ENCODE measurements at places on chromosomes 7 and 10.

DNA sequence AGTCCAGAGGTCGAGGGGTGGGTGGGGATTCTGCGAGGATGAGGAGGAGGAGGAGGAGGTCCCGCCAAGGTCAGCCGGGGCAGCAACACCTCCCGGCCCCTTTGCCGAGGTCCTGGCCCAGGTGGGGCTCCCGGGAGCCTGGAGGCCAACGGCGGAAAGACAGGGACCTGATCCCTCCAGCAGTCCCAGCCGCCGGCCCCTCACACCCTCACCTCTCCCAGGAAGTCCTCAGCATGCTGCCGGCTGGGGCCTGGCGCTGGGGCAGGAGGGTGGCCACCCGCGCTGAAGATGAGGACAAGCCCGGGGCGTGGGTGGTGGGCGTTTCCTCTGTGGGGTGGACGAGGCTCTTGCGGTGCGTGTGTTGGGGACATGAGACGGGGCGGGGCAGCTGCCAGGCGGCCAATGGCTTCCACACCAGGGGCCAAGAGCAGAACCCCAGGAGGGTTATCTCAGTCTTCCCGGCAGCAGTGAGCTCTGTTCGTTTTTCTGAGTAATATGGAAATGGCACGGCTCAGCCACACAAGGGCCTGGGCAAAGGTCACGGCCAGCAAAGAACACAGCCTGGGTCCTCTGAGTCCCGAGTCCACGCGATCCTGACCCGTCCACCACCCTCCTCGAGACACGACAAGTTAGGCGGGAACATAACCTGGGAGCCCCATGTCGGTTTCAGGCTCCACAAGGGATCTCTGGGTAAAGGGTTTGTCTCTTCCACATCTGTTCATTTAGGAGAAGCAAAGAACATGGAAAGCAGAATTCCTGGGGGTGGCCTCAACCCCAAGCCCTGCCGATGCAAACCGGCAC is 82.9 kb upstream of the PDGFA start:
- DNase-seq, result no peak

DNA sequence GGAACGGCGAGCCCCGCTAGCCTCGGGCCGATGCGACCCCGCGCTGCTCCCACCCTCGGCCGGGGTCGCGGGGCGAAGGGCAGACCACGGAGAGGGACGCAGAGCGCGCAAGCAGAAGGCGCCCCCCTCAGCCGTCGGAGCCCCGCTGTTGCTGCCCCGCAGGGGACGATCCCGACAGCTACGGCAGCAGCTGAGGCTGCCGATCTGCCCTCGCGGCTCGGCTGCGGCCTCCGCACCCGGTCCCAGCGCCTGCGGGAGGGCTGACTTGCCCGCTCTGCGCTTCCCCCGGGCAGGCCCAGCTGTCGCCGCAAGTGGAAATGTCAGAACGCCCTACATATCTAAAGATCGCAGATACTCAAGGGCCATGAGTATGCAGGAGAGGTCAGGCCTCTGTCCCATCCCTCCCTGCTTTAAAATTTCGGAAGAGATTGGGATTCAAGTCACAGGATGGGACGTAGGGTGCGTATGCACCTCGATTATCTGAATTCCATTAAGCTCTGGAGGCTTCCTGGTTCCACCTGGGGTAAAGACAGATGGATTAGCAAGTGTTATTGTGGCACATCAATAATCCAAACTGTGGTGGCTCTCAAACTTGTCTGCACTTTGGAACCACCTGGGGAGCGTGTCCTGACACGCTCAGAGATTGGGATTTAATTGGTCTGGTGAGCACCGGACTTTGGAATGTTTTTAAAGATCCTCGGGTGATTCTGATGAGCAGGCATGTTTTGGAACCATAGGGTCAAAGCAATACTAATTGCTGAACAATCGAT is at the start of gene CRPPA:
Gene CRPPA (minus strand): TSS at position 206 of the 770 bp plus-strand sequence. CDS start 216 bp downstream, outside the sequence.
- peak; percentile 36 for DNase-seq

DNA sequence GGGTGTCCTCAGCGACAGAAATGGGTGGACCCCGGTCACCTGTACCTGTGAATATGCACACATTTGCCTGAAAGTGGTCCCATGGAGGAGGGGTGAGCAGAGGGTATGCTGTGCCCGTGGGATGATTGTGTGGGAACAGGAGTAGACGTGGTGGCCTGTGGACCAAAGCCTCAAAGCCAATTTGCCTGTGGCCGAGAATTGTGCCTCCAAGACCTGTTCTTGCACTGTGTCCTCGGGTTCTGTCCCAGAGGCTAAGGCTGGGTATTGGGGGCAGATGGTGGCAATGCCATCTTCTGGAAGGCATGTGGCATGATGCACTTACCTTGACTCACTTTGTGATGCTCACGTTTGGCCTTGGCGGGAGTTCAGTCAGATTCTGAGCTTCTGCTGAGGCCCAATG is 351.0 kb downstream of the TCERG1L start:
- no peak for DNase-seq

- DNase-seq, result peak; percentile 61
Observed at GRCh38 chr7:34057956-34058355, 152.6 kb downstream of the BMPER start.

DNA sequence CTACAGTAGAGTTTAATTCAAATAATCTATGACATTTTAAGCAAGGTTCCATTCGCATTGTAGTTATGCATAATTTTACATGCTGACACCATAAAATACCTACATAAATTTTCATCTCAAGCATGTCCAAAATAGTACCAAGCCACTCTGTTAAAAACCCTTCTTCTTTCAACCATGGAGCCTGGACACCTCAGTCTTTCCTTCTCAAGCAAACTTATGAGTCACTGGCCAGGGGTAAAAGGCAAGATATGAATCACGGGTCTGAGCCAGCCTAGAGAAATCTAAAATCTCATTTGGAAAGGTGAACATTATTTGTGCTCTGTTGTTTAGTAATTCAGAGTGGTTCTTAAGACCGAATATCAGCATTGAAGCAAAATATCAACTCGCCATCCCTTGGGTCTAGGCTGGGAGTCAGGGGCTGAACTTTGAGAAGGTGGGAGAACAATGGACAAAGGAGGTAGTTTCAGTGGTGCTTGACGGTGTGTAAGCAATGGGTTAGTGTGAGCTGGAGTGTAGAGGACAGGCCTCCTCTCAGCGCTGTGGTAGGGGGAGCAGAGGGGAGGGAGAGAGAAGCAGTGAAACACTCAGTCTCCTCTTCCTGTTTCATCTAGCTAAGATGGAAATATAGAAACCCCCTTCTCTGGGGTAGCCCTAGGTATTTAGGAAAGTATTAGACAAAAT is 19.1 kb upstream of the GPAM start:
- DNase-seq, result peak; percentile 37

DNA sequence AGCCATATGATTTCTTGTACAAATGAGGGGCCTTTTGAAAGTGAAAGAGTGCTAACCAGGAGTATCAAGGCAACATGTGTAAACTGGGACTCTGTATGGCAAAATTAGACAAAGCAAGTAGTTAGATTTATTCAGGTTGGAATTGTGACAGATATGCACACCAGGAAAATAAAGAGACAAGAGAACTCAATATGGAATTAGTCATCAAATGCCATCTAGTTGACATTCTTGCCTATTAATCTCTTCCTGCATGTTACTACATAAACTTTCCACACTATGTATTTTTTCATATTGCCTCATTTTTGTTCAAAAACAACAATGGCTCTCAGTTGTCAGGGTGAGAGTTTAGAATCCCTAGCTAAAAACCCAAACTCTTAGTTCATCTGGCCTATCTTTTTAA is 799.0 kb downstream of the NRG3 start:
- DNase-seq, result peak; percentile 29

GRCh38 chr10:69844698-69845097 is 43.0 kb downstream of the COL13A1 start:
- DNase-seq, result no peak

- DNase-seq, result no peak
Observed at GRCh38 chr7:12572941-12573575, 2.5 kb downstream of the SCIN start.

DNA sequence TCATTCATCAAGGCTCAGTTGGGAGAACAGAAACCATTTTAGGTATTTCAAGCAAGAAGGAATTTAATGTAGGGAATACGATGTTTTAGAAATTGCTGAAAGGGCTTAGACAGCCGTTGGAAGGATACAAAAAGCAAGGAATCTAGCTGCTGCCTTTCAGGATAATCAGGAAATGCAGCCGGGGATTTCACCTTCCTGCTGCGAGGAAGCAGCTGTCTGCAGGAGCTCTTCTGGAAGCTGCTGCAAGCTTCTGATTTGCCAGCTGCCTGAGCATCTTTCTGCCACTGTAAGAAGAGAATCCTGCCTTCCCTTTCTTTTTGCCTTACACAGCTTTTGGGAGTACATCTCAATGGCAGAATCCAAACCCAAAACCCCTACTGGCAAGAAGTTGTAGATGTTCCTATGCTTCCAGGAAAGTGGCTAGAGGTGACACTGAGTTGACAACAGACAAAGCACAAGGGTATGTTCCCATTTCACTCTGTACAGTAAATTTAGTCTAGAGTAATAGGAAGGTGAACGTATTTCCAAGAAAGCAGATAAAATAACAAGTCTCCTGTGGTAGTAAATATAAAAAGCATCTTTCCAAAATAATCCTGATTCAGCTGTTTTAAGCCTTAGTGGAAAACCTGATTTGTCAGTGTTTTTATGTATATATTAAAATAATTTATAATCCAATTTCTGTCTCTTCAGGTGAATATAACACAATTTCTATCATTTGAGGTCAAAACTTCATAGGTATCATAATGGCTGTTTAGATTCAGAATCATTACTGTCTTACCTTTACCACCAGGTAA is 148.4 kb upstream of the LRGUK start:
- no peak for DNase-seq

DNA sequence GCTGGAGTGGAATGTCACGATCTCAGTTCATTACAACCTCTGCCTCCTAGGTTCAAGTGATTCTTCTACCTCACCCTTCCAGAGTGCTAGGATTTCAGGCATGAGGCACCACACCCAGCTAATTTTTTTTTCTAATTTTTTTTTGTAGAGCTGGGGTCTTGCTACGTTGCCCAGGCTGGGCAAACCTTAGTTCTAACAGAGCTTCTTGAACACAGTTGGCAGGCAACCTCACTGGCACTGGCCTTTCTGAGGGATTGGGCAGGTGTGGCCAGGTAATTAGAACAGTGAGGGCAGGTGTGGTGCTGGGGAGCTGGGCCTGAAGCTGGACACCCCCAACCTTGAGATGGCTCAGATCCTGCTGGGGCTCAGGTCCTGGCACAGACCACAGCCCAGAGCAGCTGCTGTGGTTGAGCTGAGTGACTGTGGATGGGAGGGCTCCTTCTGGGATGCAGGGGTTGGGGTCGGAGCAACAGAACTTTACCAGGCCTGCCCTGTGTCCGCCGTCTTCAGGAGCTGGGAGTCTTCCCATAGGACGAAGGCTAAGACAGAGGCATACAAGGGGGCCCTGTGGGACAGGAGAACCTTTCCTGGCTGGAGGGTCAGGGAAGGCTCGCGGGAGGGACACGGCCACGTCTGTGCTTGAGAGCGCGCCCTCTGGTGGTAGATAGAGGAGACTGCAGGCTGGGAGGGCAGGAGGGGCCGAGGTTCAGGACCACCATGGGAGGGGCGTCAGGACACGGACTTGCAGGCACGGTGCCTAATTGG is 48.2 kb downstream of the COL26A1 start:
- peak; percentile 7 for DNase-seq

All from amniotic epithelial cell (primary cell).